ENCODE measurements at places on chromosomes 2 and 18.

GRCh38 chr2:230043461-230043860 lies 25.3 kb downstream of the SLC16A14 start:
- no peak for DNase-seq

- DNase-seq: no peak
These were observed 555.2 kb upstream of the FANCL start for GRCh38 chr2:58796239-58796910.

GRCh38 chr2:76731157-76731556 lies 791.0 kb downstream of the LRRTM4 start:
- DNase-seq: no peak

DNA sequence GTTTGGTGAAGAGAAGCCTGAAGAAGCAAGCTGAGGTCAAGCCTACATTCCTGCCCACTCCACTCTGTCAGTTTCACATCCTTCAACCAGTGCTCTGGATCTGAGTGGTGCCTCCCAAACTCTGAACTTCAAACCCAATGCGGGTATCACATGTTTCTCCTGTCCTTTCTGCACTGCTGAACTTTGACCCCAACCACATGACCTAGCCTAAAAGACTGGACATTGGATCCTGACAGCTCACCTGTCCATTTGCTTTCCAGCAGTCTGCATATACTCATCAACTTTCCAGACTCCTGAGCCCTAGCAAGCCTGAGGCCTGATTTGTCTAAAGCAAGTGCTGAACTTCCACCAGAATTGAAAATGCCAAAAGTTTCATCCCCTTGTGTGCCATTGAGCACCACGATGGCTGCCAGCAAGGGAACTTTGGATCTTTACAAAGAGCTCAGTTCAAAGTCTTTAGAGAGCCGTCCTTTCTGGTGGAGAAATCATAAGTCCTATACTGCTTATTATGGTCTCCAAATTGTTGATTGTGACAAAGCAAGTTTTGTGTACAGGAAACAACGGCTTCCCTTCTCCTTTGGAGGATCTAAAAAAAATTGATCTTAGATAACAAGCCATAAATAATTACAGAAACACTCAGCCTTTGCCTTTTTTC lies 37.6 kb upstream of the ITGA6 start:
- DNase-seq: no peak

DNA sequence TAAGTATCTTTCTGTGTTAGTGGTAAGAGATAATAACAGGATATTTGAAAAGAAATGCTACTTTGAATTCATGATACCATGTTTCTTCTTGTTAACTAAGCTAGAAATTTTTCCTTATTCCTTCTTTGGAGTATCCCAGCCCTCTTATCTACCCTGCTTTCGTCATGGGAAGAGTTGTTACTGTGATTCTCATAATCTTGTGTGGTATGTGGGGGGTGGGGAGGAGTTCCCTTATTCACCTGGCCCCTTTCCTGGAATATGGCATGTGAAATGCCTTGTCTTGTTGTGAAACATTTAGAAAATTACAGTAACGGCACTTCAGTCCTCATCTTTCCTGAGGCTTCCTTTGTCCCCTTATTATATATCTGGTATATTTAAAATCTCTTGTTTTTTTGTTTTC lies 129.9 kb downstream of the NCOA1 start:
- no peak for DNase-seq

DNA sequence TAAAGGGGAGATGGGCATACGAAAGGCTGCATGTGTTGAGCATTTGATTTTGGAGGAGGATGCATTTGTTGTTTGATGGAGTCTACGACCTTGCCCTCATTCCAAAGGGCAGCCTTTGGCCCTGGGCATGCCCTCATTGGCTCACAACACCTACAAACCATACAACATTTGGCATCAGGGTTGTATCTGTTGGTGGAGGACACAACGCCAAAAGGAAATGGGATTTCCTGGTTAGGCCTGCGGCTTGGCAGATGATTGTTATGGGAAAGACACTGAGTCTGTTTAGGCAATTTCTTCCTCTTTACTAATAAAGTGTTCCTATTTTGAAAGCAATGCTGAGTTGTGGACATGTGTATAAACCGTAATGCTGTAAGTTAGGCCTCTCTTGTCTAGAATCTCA lies 246.9 kb downstream of the LDLRAD4 start:
- DNase-seq: no peak
